ENCODE measurements at places on chromosomes 13 and 19.

DNA sequence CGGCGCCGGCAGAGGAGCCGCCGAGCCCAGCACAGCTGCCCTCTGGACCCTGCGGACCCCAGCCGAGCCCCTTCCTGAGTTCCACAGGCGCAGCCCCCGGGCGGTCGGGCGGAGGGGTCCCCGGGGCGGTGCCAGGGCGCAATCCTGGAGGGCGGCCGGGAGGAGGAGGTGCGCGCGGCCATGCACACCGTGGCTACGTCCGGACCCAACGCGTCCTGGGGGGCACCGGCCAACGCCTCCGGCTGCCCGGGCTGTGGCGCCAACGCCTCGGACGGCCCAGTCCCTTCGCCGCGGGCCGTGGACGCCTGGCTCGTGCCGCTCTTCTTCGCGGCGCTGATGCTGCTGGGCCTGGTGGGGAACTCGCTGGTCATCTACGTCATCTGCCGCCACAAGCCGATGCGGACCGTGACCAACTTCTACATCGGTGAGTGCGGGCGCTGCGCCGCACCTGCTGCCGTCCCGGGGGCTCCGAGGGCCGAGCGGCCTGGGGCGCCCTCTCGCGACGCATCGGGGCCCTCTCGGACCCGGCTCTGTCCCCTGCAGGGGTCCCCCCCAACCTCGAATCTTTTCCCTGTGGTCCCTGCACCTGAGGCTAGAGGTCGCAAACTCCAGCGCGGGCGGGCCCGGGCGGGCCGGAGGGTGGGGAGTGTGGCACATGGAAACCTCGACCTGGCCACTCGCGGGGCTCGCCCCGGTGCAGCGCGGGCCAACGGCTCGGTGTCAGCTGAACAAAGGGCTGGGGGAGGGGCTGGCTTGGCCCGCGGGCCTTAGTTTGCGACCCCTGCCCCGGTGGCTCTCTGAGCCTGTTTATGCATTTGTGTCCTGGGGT is at the start of gene KISS1R:
KISS1R (plus strand) TSS at position 11 of the 829 bp plus-strand sequence; CDS start at position 181, 170 bp downstream.
- peak; percentile 61 for DNase-seq

GRCh38 chr19:29545866-29546582 is 20.2 kb downstream of the VSTM2B start:
- DNase-seq = no peak

DNA sequence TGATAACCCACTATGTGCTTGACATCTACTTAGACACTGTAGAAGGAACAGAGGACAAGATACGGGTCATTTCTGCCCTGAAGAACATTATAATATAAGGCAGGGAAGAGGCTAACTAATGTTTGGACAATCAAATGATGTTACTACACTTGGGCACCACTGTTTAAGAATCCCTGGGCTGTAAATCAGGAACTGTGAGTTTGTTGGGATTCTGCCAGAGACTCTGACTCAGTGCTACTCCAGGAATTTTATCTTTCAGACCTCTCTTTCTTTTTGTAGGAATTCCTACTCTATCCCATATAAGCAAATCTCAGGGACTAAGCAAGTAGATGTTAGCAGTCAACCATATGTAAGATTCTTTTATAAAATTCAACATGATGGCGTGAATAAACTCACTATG is 3.1 kb upstream of the ZNF471 start:
- no peak for DNase-seq

- DNase-seq = no peak
Observed at GRCh38 chr13:27423333-27423732, 1.1 kb upstream of the GTF3A start.

DNA sequence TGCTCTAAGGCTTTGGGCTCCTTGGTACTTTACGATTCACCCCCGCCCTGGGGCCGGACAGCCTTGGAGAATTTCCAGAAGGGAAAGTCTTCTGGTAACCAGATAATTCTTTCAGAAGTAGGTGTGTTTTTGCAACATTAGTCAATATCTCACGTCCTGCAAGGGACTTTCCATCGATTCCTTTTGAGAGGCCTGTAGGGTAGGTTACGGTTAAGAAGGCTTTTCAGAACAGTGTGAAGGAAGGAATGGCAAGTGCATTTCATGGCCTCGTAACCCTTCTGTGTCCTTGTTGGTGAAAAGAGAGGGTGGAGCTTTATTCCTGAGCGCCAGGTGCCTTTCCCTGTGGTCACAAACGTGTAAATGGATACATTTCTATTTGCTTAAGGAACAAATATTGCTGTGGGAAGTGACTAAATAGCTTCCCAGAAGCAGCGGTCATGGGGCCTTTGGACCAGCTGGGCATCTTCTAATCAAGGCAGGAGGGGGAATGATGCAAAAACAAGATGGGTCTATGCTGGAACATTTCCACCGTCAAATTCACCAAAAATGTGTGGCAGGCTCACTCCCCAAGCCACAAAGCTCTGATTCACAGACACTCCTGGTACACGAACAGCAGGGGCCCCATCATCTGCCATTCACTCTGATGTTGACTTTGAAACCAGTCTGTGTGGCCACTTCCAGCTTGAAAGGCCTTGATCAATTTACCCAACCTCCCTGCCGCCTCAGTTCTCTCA is 99.2 kb downstream of the ANKRD10 start:
- DNase-seq = no peak
